KG1 (cell line): ENCODE measurements at places on chromosomes 16 and 17.

- no peak for DNase-seq
These were observed 177.7 kb downstream of the MRTFB start for GRCh38 chr16:14248791-14249190.

GRCh38 chr16:81513204-81514040 lies 68.8 kb downstream of the CMIP start:
- peak; percentile 20 for DNase-seq

GRCh38 chr16:8788578-8789172 lies 8.8 kb downstream of the TMEM186 start:
- no peak for DNase-seq

DNA sequence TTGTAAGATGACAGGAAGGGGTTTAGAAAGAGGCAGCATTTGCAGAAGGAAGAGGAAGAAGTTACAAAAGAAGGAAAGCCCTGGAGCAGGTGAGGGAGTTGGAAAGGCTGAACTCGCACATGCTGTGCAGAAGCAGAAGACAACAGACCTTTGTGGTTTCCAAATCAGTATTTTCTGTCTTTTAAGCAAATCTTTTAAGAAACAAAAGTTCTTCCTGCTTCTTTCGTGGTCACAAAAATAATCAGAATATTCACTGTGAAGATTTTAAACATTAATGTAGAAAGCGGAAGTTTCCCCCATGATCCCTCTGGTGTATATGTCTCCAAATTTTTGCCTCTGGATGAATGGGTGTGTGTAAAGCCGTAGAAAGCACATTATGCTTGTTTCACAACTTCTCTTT lies 25.8 kb downstream of the ZNRF1 start:
- DNase-seq: no peak
